ENCODE measurements at places on chromosomes 11 and 22. TPM values are rescaled to one million over a fixed set of nuclear protein-coding genes. Genes with fewer than 3 reads are reported as not detected.

DNA sequence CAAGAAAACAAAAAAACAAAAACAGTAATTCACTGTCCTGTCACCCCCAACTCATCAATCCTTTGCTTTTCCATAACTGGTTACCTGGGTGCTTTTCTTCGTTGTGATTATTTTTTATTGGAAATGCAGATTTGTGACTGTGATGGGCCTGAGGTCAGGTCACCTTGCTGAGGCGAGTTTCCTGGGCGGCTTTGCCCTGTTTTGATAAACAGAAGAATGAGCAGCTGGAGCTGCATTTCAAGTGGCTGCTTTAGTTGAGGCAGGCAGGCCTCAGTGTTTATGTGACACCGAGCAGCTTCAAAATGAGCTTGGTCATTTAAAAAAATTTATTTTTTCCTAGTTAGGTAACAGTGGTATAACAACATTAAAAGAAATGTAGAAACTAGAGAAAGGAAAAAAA, 22.2 kb downstream of the PTPRJ start:
- peaks cover 92% of the 10 kb centered on the region for H3K4me1 ChIP-seq
- H3K27ac ChIP-seq, result peak overlapping the region; percentile 92
- DNase-seq, result no peak
- H3K4me3 ChIP-seq, result peak overlapping the region; percentile 20
- no peaks in the 10 kb centered on the region for H3K36me3 ChIP-seq
- no peaks in the 10 kb centered on the region for H3K27me3 ChIP-seq

DNA sequence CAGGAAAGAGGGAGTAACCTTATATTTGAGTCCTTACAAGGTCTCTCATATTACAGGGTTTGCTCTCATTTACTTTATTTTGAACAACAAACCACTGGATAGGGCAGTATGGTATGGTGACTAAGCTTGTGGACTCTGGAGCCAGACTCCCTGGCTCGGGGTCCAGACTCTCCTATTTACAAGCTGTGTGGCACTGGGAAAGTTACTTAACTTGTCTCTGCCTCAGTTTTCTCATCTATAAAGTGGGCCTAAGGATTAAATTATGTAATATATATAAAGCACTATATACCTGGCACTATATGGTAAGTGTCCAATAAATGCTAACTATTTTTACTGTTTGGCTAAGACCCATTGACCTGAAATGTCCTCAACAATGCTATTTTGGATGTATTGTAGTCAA, 1.7 kb upstream of the DCHS1 start:
- no peak for DNase-seq
- peaks cover 13% of the 10 kb centered on the region for H3K4me1 ChIP-seq
- H3K27me3 ChIP-seq, result no peaks in the 10 kb centered on the region
- H3K4me3 ChIP-seq, result no peak overlapping the region

The CYP2D6 gene
- 8.6 TPM for total RNA-seq

DNA sequence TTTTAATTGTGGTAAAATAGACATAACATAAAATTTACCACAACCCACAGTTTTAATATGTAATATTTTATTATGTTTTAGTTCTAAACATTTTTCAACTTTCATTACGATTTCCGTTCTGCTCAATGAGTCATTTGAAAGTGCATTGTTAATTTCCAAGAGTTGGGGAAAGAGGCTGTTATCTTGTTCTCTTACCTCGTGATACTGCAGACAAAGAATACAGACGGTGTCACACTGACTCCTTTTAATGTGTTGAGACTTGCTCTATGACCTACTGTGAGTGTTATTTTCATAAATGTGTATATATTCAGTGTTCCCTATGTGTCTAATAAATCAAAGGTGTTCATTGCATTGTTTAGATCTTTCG, 10.8 kb upstream of the RAC2 start:
- H3K4me3 ChIP-seq, result no peak overlapping the region
- H3K27me3 ChIP-seq, result no peaks in the 10 kb centered on the region
- no peak overlapping the region for H3K27ac ChIP-seq
- no peaks in the 10 kb centered on the region for H3K36me3 ChIP-seq

GRCh38 chr11:20790622-20791021, 121.2 kb downstream of the NELL1 start:
- DNase-seq, result no peak
- H3K27me3 ChIP-seq, result no peaks in the 10 kb centered on the region
- H3K4me3 ChIP-seq, result no peak overlapping the region
- H3K36me3 ChIP-seq, result no peaks in the 10 kb centered on the region

- no peak overlapping the region for H3K4me3 ChIP-seq
- no peak for DNase-seq
- no peaks in the 10 kb centered on the region for H3K4me1 ChIP-seq
- peaks cover 79% of the 10 kb centered on the region for H3K36me3 ChIP-seq
- no peaks in the 10 kb centered on the region for H3K27me3 ChIP-seq
- no peak overlapping the region for H3K27ac ChIP-seq
Observed at GRCh38 chr11:59641156-59641555, 25.6 kb upstream of the OSBP start.

The C1QTNF5 gene
- not detected for total RNA-seq

- H3K36me3 ChIP-seq, result no peaks in the 10 kb centered on the region
- no peak for DNase-seq
- H3K4me1 ChIP-seq, result no peaks in the 10 kb centered on the region
- no peak overlapping the region for H3K27ac ChIP-seq
Observed at GRCh38 chr11:41392596-41392995, 66.9 kb downstream of the LRRC4C start.

- H3K27ac ChIP-seq, result no peak overlapping the region
- no peaks in the 10 kb centered on the region for H3K4me1 ChIP-seq
- no peak for DNase-seq
- no peak overlapping the region for H3K4me3 ChIP-seq
Observed at GRCh38 chr11:88206751-88207150, 31.5 kb upstream of the RAB38 start.

The CAVIN3 gene
- total RNA-seq, result 0.43 TPM

DNA sequence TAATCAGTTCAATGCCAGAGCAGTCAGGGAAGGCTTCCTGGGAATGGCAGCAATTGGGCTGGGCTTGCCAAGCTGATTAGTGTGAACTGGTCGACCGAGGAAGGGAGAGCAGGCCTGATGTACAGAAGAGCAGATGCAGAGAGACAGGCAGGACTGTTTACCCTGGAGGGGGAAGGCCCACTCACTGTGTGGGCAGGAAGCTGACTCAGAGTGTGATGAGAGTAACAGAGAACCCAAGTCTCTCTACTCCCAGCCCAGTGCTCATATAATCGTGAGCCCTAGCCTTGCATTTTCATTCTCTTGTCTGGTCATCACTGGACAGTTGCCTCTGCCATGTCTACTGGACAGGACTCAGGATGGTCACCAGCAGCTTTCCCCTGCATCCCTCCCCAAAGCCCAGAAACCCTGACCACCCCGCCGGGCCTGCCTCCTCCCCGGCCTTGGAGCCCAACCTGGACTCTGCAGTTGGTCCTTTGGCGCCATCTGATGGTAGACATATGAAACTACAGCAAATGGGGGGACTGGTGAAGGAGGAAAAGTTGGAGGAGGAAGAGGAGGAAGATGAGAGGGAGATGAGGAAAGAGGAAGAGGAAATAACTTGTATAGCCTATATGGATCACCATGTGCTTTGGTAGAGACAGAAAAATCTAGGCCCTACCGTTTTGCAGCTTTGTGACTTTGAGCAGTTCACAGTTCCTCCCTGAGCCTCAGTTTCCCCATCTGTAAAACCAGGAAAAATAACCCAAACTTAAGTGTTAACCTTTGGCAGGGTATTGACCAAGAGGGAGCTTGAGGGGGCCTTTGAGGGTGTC, 43.4 kb upstream of the PRDM11 start:
- peak overlapping the region; percentile 58 for H3K27ac ChIP-seq
- peak overlapping the region; percentile 21 for H3K4me3 ChIP-seq
- DNase-seq, result peak; percentile 40
- no peaks in the 10 kb centered on the region for H3K27me3 ChIP-seq

DNA sequence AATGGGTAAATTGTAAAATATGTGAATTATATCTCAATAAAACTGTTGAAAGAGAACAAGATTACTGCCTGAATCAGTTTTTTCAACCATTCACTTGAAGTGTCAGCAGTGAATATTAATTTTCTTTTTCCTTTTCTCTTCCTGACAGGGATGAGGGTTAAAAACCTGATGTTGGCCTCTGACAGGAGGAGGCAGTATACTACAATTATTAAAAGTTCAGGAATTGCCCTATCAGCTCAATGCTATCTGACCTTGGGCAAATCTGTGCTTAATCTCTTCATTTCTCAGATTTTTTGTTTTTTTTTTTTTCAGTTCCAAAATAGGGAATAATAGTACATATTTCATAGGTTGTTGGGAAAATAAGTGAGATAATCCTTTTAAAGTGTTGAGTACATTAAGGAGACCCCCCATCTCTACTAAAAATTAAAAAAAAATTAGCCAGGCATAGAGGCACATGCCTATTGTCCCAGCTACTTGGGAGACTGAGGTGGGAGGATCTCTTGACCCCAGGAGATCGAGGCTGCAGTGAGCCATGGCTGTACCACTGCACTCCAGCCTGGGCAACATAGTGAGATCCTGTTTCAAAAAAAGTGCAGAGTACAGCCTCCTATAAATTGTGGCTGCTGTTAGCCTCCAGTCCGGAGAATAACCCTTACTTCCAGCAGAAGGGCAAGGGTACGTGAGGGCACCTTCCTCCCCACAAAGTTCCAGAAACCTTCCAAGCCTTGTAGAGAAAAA, 48.8 kb downstream of the TRIM44 start:
- H3K4me1 ChIP-seq, result no peaks in the 10 kb centered on the region
- no peak overlapping the region for H3K27ac ChIP-seq
- no peaks in the 10 kb centered on the region for H3K27me3 ChIP-seq
- no peaks in the 10 kb centered on the region for H3K36me3 ChIP-seq
- no peak for DNase-seq
- no peak overlapping the region for H3K4me3 ChIP-seq

The PAMR1 gene
- not detected for total RNA-seq

- H3K4me3 ChIP-seq, result no peak overlapping the region
- H3K27me3 ChIP-seq, result no peaks in the 10 kb centered on the region
- no peak for DNase-seq
- H3K36me3 ChIP-seq, result no peaks in the 10 kb centered on the region
Observed at GRCh38 chr11:56750190-56750589, 1.7 kb upstream of the OR9G4 start.

GRCh38 chr11:85939099-85940015, 84.2 kb downstream of the CCDC83 start:
- no peaks in the 10 kb centered on the region for H3K36me3 ChIP-seq
- H3K4me1 ChIP-seq, result no peaks in the 10 kb centered on the region
- H3K27ac ChIP-seq, result no peak overlapping the region

GRCh38 chr22:33012833-33013450, 45.2 kb downstream of the SYN3 start:
- no peaks in the 10 kb centered on the region for H3K27me3 ChIP-seq
- no peak for DNase-seq
- H3K4me1 ChIP-seq, result no peaks in the 10 kb centered on the region
- H3K27ac ChIP-seq, result no peak overlapping the region
- H3K36me3 ChIP-seq, result no peaks in the 10 kb centered on the region

The TSPAN32 gene
- 92.3 TPM for total RNA-seq

The TSGA10IP gene
- not detected for total RNA-seq

The OR2D2 gene
- not detected for total RNA-seq

DNA sequence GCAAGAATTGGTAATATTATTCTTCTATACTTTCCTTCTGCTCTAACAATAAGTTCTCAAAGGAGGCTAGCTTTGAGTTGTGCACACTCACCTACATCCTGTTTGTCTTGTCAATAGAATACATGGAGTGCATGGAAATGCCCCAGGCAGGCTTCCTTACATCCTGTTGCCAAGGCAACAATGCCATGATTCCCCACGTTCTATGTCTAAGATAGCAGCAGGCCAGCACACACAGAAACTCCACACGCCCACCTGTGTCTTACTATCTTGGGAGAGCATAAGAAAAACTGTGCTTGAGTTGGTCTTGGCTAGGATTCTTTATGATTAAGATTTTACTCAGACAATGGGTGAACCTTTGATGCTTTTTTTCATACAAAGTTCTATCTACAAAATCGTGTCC, 379.2 kb downstream of the AASDHPPT start:
- H3K36me3 ChIP-seq, result no peaks in the 10 kb centered on the region
- no peak overlapping the region for H3K27ac ChIP-seq
- H3K27me3 ChIP-seq, result no peaks in the 10 kb centered on the region
- DNase-seq, result no peak
- no peak overlapping the region for H3K4me3 ChIP-seq

DNA sequence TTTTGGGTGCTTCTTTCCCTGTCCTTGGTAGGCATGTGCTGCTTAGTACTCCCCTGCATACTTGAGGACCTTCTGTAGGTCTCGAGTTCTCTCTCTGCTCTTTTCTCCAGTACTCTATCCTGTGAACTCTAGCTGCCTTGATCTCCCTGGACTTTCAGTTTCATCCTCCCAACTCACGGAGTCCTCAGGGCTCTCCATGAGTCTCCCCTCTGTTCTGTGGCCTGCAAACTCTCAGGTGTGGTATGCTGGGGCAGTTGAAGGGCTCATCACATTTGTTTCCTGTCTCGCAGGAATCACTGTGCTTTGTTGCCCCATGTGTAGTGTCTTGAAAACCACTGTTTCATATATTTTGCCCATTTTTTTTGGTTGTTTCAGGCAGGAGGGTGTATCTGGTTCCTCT, 3.3 kb upstream of the PACS1 start:
- H3K4me1 ChIP-seq, result peaks cover 26% of the 10 kb centered on the region
- H3K27ac ChIP-seq, result peak overlapping the region; percentile 15
- no peak for DNase-seq
- H3K36me3 ChIP-seq, result peaks cover 12% of the 10 kb centered on the region
- no peaks in the 10 kb centered on the region for H3K27me3 ChIP-seq
- H3K4me3 ChIP-seq, result no peak overlapping the region

The DERL3 gene
- 1.2 TPM for total RNA-seq

- H3K4me3 ChIP-seq, result no peak overlapping the region
- no peaks in the 10 kb centered on the region for H3K36me3 ChIP-seq
- H3K27me3 ChIP-seq, result no peaks in the 10 kb centered on the region
- H3K4me1 ChIP-seq, result no peaks in the 10 kb centered on the region
- no peak overlapping the region for H3K27ac ChIP-seq
Observed at GRCh38 chr11:131518305-131518838, 148.0 kb downstream of the NTM start.

DNA sequence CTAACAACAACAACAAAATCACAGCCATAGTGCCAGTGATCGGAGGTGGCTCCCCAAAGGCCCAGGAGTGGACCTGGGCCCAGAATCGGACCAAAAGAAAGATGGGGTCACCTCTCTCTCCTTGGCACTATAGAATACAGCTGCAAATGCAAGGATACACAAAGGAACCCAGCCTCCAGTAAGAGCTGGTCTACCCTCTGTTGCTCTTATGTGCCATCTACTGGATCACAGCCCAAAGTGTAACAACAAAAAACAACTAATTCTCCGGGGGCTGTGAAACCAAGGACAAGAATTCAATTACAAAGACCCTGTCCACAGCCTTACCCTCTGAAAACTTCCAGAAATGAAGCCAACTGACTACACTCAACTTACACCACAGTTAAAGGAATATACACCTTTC, 21.6 kb downstream of the OR8G5 start:
- H3K4me3 ChIP-seq, result no peak overlapping the region
- H3K4me1 ChIP-seq, result no peaks in the 10 kb centered on the region
- no peaks in the 10 kb centered on the region for H3K36me3 ChIP-seq
- no peak for DNase-seq
- no peak overlapping the region for H3K27ac ChIP-seq
- no peaks in the 10 kb centered on the region for H3K27me3 ChIP-seq

GRCh38 chr11:101907815-101908214, 7.0 kb upstream of the CEP126 start:
- H3K4me3 ChIP-seq, result no peak overlapping the region
- no peaks in the 10 kb centered on the region for H3K27me3 ChIP-seq
- no peak overlapping the region for H3K27ac ChIP-seq
- H3K36me3 ChIP-seq, result no peaks in the 10 kb centered on the region
- DNase-seq, result no peak
- H3K4me1 ChIP-seq, result no peaks in the 10 kb centered on the region

GRCh38 chr11:104570078-104570701, 328.1 kb downstream of the CASP12 start:
- H3K27me3 ChIP-seq, result no peaks in the 10 kb centered on the region
- H3K4me3 ChIP-seq, result no peak overlapping the region
- no peaks in the 10 kb centered on the region for H3K36me3 ChIP-seq
